ENCODE measurements at places on chromosomes 2 and 18.

DNA sequence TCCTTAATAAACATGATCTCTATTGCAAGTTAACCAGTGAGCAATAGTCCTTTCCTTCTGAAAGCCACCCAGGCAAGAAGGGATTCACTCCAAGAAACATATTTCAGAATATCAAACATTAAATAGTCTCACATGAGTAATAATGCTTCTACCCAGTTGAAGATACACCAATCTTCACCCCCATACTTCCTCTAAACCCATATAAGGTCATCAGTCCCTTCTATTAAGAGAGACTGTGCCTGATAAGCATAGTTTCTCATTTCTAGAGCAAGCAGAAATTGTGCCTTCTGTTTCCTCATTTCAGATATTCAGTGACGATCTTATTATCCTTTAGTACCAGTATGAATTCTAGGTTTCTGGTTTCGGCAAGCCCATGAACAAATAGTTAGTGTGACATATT, 64.6 kb downstream of the DSEL start:
- no peak for DNase-seq

DNA sequence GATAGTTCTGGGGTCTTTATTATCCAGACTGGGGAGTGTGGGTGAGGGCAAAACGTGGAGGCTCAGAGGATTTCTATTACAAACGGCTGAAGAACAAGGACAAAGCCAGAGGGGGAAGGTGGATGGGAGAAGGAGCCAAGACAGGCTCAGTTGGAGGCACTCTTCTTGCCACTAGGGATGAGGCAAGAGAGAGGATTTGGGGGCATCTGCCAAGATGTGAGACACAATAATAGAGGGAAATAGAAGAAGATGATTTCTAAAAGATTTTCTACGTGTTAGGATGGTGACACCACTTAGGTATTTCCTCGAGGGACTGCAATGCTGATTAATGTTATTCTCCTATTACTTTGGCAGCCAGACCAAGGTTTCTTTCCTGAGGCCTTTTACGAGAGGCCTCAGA, 71.8 kb downstream of the APOB start:
- no peak for DNase-seq

DNA sequence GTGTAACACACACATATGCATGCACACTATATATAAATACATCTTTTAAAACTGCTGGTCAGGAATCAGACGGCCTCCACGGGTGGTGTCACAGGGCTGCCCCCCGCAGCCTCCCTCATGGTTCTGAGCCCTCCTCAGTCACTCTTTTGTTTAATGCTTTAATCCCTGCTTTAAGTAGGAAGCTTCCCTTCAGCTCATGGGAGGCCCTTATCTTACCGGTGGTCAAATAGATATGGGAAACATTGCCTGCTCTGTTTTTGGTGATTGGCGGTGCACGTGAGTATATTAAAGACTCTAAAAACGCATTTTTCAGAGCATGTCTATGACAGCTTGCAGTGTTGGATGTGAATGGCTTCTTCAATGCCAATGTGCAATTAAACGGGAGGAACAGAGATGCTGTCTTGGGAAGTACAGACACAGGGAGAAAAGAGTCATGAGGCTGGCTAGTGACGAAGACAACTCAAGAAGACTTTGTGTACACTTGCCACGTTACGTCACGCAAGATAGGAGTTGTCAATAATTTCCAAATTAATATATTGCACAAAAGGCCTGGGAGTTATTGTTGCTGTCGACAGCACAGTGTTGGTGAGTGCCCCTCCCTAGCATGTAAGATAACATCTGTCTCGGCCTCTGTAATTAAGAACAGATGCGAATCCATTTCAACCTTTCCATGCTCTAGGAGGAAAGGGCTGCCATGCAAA, 23.3 kb downstream of the GNLY start:
- no peak for DNase-seq

- DNase-seq = no peak
These were observed 25.9 kb downstream of the WDR75 start for GRCh38 chr2:189467160-189467559.

DNA sequence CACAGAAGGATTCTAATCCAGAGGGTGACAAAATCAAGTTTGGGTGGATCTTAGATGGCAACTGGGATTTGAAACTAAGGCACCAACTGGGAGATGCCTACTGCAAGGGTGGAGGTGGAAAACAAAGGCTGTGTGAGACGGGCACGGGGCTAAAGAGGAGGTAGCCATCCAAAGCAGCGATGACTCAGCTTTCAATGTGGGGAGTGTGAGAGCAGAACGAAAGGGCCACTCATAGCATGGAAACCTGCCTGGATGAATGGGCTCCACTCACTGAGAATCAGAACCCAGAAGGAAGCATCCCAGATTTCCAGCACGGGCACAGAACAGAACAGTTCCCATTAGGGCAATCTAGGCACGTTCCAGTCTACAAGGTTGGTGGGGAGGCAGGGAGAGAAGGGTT, 159.5 kb downstream of the COL4A4 start:
- DNase-seq = no peak

DNA sequence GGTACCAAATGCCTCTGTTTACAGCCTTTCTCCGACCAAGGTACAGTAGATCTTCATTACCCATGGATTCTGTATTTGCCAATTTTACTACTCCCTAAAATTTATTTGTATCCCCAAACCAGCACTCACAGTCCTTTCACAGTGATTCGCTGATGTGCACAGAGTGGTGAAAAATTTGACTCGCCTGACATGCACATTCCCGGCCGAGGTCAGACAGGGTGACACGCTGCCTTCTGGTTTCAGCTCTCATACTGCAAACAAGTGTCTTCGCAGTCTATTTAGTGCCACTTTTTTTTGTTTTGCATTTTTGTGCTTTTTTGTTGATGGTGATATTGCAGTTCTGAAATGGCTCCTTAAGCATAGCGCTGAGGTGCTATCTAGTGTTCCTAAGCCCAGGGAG, 71.0 kb downstream of the MAPK4 start:
- DNase-seq = no peak

GRCh38 chr2:40579247-40579646, 127.4 kb upstream of the SLC8A1 start:
- no peak for DNase-seq

DNA sequence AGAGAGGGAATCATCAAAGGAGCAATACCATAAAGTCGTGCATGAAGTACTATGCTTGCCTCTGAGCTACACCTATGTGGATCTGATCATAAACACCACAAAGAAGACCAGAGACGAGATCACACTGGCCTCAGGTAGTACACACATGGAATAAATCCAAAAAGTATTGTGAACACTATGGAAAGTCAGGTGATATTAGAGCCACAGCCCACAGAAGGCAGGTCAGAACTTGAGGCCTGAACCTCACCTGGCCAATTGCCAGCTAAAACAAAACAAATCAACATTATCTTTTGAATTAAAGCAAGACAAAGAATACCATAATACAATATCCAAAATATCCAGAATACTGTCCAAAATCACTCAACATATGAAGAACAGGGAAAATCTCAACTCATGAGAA, 371.1 kb downstream of the NCKAP5 start:
- no peak for DNase-seq

- no peak for DNase-seq
These were observed 740.2 kb upstream of the ZEB2 start for GRCh38 chr2:145260081-145260480.

DNA sequence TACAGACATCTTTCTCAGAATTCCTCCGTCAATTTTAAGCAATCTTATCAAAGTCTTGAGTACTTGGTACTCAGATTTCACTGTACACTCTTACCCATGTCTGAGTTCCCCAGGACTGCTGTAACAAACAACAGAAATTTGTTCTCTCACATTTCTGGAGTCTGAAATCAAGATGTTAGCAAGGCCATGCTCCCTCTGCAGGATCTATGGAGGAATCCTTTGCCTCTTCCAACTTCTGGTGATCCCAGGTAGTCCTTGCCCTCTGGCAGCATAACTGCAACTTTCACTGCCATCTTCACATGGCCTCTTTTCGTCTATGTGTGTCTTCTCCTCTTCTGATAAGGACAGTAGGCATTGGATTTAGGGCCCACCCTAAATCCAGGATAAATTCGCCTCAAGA, 17.1 kb upstream of the CACNB4 start:
- DNase-seq = no peak

GRCh38 chr18:10124557-10124956, 210.7 kb downstream of the VAPA start:
- no peak for DNase-seq

- no peak for DNase-seq
These were observed 16.9 kb upstream of the FAHD2A start for GRCh38 chr2:95385570-95385984.

- no peak for DNase-seq
These were observed 154.3 kb downstream of the EIPR1 start for GRCh38 chr2:3223080-3223923.

DNA sequence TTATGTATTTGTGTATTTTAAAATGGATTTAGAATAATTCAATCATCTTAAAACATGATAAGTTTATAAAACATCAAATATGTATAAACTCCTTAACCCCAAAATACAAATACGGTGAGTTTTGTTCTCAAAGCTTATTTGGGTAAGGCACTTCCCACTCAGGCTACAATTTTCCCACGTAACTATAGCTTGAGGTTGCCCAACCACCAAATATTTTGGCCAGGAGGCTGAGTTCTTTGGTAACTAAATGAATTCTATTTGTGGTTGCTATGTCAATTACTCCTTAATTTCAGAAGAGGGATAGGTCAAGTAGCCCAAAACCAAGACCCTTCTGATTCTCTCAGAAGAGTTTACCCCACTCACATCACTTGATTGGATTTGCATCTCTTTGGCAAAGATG, 70.4 kb downstream of the MYL12B start:
- DNase-seq = no peak

DNA sequence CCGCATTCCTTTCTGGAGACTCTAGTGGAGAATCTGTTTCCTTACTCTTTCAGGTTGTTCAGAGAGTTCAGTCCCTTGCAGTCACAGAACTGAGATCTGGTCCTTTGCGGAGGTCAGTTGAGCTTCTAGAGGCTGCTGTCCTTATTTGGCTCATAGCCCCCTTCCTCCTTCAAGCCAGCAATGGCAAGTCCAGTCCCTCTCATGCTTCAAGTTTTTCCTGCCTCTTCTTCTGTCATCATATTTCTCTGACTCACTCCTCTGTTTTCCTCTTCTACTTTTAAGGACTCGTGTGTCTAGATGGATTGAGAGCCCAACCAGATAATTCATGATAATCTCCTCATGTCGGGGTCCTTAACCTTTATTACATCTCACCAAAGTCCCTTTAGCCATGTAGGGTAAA, 173.5 kb upstream of the FOSL2 start:
- DNase-seq = no peak

GRCh38 chr18:8944871-8945245, 157.6 kb upstream of the NDUFV2 start:
- DNase-seq = no peak
